Activated naive CD4-positive, alpha-beta T cell treated with anti-CD3 and anti-CD28 coated beads, Interleukin-2, amount 10 ng/mL, durations not matched to agents 7 days and 5 days (primary cell): ENCODE measurements at places on chromosomes 4 and X.
A peak's percentile ranks its signal among the peaks of the same experiment; 100 is the strongest.

- no peak overlapping the region for H3K27ac ChIP-seq
- no peak for DNase-seq
- no peak overlapping the region for H3K4me3 ChIP-seq
- no peaks in the 10 kb centered on the region for H3K27me3 ChIP-seq
- no peaks in the 10 kb centered on the region for H3K36me3 ChIP-seq
- H3K4me1 ChIP-seq = no peaks in the 10 kb centered on the region
These were observed 168.8 kb upstream of the PDE5A start for GRCh38 chr4:119797238-119797894.

DNA sequence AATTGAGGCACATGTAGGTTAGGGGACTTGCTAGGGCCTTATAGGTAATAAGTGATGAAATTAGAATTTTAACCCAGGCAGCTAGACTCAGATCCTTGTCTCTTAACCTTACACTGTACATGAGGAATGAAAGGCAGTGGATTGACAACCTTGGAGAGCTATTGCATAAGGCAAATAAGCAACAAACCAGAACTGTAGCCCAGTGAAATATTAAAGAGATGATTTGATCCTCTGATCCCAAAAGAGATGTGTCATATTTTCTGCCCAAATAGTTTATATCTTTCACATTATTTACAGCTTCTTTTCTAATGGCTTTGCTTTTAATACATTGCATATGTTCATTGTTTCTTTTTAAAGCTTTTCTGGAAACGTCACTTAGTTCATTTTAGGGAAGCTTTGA, 252.6 kb downstream of the ANK2 start:
- H3K27me3 ChIP-seq = peaks cover 3% of the 10 kb centered on the region
- H3K36me3 ChIP-seq = no peaks in the 10 kb centered on the region
- H3K4me3 ChIP-seq = no peak overlapping the region
- no peaks in the 10 kb centered on the region for H3K4me1 ChIP-seq

DNA sequence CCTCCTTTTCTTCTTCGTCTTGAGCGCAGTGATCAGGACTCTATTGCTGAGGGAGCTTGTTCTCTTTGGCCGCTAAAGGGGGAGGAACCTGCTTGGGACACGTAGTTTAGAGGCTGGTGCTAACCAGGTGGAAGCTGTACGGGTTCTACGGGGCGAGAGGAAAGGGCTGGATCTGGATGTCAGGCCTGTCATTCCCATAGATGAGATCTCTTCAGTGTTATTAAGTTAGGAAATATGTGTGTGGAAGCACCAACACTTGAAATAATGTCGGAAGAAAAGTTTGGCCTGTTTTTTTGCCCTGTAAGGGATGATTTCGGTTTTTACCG, 643 bp downstream of the SRP72 start:
- peaks cover 38% of the 10 kb centered on the region for H3K36me3 ChIP-seq
- H3K4me1 ChIP-seq = peaks cover 60% of the 10 kb centered on the region
- peak; percentile 47 for DNase-seq

- peak; percentile 74 for DNase-seq
- peaks cover 7% of the 10 kb centered on the region for H3K27me3 ChIP-seq
- H3K4me1 ChIP-seq = peaks cover 38% of the 10 kb centered on the region
- H3K4me3 ChIP-seq = peak within 1 kb of the TSS; percentile 93
- peak within 1 kb of the TSS; percentile 95 for H3K27ac ChIP-seq
These were observed at the start of gene PLAC8 for GRCh38 chr4:83114576-83114975. Gene PLAC8, minus strand, starts transcription at chr4:83114729. Its CDS starts 6,808 bp downstream, at chr4:83107921.

DNA sequence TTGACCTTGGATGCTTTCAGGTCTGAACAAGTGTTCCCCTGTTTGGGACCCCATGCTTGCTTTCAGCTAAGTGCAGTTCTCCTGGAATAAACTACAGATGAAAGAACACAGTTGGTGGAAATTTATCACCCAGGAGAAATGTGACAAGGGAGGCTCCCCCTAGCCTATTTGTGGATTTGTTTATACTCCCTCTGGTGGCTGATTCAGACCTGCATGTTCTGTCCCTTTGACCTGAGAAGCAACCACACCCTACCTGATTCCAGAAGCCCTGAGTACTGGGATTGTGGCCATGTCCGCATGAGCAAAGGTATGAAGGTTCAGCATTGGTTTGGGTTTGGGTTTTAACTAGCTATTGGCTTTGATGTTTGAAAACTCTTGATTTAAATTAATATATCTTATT, 440.9 kb downstream of the MID1IP1 start:
- no peak for DNase-seq
- H3K4me1 ChIP-seq = peaks cover 5% of the 10 kb centered on the region
- no peaks in the 10 kb centered on the region for H3K36me3 ChIP-seq
- no peaks in the 10 kb centered on the region for H3K27me3 ChIP-seq
- no peak overlapping the region for H3K27ac ChIP-seq

DNA sequence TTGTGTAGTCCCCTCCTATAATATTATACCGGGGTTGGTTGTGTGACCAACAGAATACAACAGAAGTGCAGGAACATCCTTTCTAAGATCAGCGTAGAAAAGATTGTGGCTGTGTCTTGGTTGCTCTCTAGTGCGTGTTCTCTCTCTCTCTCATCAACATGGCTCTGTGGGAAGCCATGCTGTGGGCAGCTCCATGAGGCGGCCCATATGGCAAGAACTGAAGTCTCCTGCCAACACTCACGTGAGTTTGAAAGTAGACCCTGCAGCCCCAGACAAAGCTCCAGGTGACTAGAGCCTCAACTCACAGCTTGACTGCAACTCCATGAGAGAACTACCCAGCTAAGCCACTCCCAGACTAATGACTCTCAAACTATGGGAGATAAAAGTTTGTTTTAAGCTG, 118.7 kb downstream of the TSPAN5 start:
- H3K36me3 ChIP-seq = no peaks in the 10 kb centered on the region
- no peak overlapping the region for H3K4me3 ChIP-seq
- peaks cover 7% of the 10 kb centered on the region for H3K4me1 ChIP-seq
- no peak overlapping the region for H3K27ac ChIP-seq
- no peaks in the 10 kb centered on the region for H3K27me3 ChIP-seq

DNA sequence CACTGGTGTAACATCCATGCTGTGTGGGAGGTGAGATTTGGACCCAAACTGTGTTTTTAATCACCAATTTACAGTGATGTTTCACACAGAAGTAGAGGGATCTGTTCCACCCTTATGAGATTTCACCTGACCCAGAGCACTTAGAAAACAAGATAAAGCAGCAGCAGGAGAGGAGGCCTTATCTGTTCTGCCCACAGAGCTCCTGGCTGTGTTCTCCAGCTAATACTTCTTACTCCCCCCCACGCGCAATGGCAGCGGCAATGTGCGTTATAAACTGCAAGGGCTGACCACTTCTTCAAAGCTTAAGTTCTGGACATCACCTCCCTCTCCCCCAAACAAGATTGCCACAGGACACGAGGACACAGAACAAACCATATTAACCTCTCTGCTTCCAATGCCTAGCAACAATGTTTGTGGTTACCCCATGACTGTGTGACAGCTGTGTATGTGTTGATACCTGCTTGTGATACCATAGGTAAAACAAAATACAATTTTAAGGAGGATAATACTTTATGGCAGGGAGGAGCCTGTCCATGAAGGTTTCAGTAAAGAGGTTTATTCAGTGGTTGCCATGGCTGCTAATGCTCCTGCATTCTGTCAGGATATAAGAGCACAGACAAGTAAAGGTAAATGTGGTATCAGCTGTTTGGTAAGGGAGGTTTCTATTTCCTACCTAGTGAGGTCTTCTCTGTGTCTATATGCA, 210.0 kb downstream of the SOWAHB start:
- H3K27ac ChIP-seq = no peak overlapping the region
- no peak for DNase-seq
- peaks cover 15% of the 10 kb centered on the region for H3K4me1 ChIP-seq
- no peaks in the 10 kb centered on the region for H3K36me3 ChIP-seq
- peaks cover 70% of the 10 kb centered on the region for H3K27me3 ChIP-seq

- H3K4me3 ChIP-seq = no peak overlapping the region
- no peaks in the 10 kb centered on the region for H3K27me3 ChIP-seq
- H3K27ac ChIP-seq = no peak overlapping the region
- no peaks in the 10 kb centered on the region for H3K4me1 ChIP-seq
These were observed 60.1 kb downstream of the MXRA5 start for GRCh38 chrX:3286196-3286945.

GRCh38 chr4:106340774-106341173, 24.4 kb downstream of the AIMP1 start:
- H3K27me3 ChIP-seq = no peaks in the 10 kb centered on the region
- no peak for DNase-seq
- peaks cover 67% of the 10 kb centered on the region for H3K36me3 ChIP-seq
- no peak overlapping the region for H3K27ac ChIP-seq
- H3K4me3 ChIP-seq = no peak overlapping the region

- H3K4me1 ChIP-seq = no peaks in the 10 kb centered on the region
- H3K4me3 ChIP-seq = no peak overlapping the region
- peaks cover 8% of the 10 kb centered on the region for H3K27me3 ChIP-seq
- DNase-seq = no peak
These were observed 27.7 kb downstream of the NHSL2 start for GRCh38 chrX:71938371-71938770.

DNA sequence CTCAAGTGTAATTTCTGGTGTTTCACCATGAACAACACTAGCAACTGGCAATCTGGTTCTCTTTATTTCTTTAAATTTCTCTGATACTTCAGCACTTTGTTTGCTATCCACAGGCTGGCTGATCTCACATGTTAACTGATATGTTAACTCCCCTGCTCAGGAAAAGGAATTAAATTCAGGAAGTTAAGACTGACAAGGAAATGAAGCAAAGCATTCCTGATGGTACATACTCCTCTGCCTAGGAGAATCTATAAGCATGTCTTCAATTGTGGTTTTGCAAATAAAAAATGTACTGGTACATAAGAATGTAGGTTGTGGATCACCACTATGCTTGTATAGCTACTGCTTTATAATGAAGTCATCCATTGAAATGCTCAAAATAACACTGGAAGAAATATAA, 1119.2 kb upstream of the INTU start:
- H3K27ac ChIP-seq = no peak overlapping the region
- no peak for DNase-seq
- no peaks in the 10 kb centered on the region for H3K4me1 ChIP-seq
- H3K4me3 ChIP-seq = no peak overlapping the region
- H3K27me3 ChIP-seq = no peaks in the 10 kb centered on the region
- no peaks in the 10 kb centered on the region for H3K36me3 ChIP-seq

GRCh38 chr4:100113732-100114131, 76.5 kb downstream of the DDIT4L start:
- H3K36me3 ChIP-seq = no peaks in the 10 kb centered on the region
- DNase-seq = no peak
- no peak overlapping the region for H3K4me3 ChIP-seq

DNA sequence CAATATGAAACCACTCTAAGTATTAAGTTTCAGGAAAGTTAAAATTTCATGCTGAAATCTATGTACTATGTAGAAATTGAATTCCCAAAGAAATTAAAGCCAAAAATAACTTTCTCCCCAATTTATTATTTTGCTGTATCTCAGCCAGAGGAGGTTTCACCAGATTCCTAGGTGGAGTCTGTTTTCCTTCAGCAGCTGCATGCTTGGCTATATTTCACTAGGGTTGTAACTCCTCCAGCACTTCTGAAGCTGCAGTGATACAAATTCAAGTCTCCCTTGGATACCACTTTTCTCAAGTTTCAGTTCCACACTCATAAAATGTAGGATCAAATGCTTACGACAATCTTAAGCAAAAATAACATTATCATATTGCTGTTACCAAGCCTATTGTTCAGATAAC, 41.2 kb upstream of the ZC4H2 start:
- H3K27ac ChIP-seq = no peak overlapping the region
- H3K27me3 ChIP-seq = no peaks in the 10 kb centered on the region
- H3K4me1 ChIP-seq = no peaks in the 10 kb centered on the region
- no peak for DNase-seq

DNA sequence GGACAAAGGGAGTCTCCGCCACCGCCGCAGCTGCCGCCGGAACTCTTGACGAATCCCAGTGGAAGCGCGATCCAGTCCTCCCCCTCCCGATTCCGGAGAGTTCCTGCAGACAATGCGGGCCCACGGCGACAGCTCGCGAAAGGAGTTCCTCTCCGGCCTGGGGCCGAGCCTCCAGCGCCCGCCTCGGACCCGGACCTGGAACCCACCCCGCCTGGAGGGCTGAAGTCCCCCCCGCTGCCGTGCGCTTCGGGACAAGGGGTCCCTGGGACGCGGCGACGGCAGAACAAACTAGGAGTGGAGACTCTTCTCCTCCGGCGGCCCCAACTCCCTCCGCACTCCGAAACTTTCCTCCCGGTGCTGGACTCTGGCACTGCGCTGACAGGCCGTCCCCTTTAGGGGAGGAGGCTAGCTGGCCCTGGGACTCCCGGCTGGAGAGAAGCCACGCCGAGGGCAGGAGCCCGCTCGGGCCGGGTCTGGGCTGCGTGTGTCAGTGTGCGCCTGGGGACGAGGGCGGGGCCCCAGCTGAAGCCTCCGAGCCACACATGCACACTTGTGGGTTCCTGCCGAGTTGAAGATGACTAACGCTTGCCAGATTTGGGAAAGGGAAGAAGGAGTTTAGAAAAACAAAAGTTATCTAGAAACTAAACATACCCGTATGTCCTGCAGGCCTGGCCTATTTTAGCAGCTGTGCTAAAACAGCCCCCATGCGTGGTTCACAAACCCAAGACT, at the start of gene ANTXR2:
Gene ANTXR2, minus strand, starts transcription at position 486 of the 729 bp plus-strand sequence. CDS start 669 bp downstream, outside the sequence.
- peaks cover 82% of the 10 kb centered on the region for H3K4me1 ChIP-seq
- H3K4me3 ChIP-seq = peak within 1 kb of the TSS; percentile 99
- H3K27me3 ChIP-seq = no peaks in the 10 kb centered on the region
- peak within 1 kb of the TSS; percentile 95 for H3K27ac ChIP-seq

GRCh38 chrX:13939741-13940597, 89.7 kb downstream of the GEMIN8 start:
- H3K27me3 ChIP-seq = peaks cover 33% of the 10 kb centered on the region
- DNase-seq = no peak
- no peak overlapping the region for H3K27ac ChIP-seq
- H3K36me3 ChIP-seq = no peaks in the 10 kb centered on the region
- H3K4me3 ChIP-seq = no peak overlapping the region
